ENCODE measurements at places on chromosomes 2 and 18. TPM values are rescaled to one million over a fixed set of nuclear protein-coding genes. Genes with fewer than 3 reads are reported as not detected.

Gene NEU4
- polyA plus RNA-seq, result 1.1 TPM

- no peak for DNase-seq
Measured at GRCh38 chr2:98486374-98486981, 41.8 kb downstream of the INPP4A start.

DNA sequence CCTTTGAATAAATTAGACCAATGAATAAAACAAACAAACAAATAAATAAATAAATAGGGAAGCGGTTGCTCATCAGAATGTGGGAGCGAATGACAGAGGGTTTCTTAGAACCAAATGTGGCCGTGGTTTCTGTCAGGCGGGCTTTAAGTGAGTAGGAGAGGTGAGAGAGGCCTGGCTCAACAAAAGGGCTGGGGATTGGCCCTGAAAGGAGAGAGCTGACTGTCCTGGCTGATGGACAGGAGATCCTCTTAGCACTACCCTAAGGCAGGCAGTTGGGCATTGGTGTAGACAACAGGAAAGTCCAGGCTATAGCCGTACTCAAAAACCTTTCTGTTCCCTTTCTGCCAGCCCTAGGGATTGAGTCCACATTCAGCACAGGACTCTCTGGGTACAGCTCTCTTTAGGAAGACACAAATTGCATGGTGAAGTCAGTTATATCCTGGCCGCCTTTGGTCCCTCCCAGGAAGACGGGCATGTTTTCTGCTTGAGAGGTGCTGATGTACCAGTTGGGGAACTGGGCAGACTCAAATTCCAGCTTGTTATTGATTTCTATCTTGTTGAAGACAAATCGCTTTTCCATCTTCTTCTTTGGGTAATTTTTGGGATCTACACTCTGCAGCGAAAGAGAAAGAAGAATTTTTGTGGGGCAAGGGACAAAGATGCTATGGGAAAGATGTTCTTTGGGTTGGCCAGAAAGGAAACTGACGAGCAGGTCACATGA is 6.5 kb downstream of the IL1B start:
- DNase-seq, result no peak

DNA sequence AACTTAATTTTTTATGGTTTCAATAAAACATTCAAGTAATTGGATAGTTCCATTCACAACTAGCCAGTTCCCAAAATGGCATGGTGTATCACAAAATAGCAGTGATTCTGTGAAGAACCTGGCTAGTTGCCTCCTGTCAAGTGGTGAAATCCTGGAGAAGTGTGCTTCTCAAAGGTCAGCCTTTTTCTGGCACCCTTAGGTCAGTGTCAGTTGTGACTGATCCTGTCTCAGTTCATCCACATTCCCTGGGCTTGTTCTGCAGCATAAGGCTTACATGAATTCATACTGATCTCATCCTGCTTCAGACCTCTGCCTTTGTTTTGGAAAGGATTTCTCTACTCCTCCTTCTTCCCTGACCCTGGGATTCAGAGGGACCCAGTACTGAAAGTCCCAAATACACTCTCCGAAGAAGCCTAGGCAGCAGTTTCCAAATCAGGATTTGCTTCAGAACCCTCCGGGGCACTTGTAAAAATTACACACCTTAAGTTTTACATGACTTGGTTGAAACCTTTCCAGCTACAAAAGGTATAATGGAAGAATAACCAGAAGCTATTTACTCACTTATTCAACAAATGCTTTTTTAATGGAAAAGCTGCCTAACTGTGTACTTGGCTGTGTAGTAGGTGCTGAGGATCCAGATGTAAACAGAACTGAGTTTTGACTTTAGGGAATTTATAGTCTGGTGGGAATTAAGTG is 11.0 kb downstream of the MAP3K20 start:
- no peak for DNase-seq

GRCh38 chr2:61898810-61899209 is 6.7 kb upstream of the COMMD1 start:
- DNase-seq, result no peak

DNA sequence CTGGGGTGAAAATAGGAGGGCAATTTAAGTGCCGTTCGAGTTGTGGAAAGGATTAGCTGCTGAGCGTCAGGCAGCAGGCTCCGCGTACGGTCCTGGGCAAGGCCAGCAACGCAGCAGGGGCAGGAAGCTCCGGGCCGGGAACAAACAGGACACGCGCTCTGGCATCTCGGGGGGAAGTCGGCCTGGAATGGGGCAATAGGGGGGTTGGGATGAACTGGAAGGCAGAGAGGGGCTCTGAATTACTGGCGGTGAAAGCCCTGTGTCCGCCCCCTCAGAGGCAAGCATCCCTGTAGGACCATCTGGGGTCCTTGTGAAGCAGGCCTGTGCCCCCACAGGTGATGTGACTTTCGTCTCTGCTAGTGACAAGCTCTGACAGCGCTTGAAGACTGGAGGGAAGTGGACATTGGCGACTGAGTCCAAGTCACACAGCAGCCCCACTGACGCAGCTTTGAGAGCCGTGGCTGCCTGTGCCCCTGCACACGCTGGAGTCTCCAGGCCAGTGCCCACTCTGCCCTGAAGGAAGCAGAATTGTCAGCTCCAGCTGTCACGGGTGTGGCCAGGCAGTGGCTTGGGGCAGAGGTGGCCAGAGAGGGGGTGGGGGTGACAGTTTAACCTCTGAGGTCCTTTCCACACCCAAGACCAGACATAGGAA is 22.3 kb downstream of the GPR35 start:
- no peak for DNase-seq

- DNase-seq, result no peak
Measured at GRCh38 chr18:11175266-11175979, 26.1 kb upstream of the PIEZO2 start.

DNA sequence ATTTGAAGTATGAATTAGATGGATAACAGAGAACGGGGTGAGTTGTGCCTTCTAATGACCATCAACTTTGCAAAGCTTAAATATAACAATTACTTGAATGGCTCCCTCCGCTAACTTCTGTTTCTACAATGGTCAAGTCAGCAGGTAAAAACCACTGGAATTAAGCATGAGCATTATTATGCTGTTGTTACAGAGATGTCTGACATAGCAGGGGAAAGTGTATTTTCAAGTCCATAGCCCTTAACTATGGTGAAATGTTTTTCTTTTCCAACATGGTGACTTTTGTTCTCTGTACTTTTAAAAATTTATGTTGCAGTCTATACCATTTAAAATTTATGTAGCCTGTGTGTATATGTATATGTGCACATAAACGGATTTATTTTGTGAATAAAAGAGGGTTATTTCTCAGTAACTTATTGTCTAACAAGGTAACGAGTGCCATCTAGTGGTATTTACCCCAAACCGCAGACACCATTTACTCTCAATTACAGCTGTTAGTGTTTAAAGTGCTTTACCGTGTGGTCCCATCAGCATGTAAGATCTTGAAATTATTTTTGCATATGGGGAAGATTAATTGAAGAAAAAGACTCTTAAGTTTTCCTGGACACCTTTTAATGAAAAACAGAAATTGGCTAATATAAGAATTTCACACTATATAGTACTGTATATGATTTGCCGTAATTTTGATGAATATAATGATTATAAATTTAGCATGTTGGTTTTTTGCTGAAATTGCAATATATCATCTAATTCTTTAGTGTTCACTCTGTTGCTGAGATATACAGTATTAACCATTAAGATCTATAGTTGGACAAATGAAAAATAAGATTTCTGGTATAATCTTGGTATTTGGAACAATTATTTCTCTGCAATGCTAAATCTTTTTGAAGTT is 78.2 kb downstream of the UBE2E3 start:
- DNase-seq, result no peak

- no peak for DNase-seq
Measured at GRCh38 chr2:95347681-95348608, 50.8 kb downstream of the KCNIP3 start.

- DNase-seq, result no peak
Measured at GRCh38 chr2:239129147-239129920, 271.5 kb downstream of the HDAC4 start.
